Kidney epithelial cell (primary cell): ENCODE measurements at places on chromosomes 5 and 9. TPM values are rescaled to one million over a fixed set of nuclear protein-coding genes. Genes with fewer than 3 reads are reported as not detected.

DNA sequence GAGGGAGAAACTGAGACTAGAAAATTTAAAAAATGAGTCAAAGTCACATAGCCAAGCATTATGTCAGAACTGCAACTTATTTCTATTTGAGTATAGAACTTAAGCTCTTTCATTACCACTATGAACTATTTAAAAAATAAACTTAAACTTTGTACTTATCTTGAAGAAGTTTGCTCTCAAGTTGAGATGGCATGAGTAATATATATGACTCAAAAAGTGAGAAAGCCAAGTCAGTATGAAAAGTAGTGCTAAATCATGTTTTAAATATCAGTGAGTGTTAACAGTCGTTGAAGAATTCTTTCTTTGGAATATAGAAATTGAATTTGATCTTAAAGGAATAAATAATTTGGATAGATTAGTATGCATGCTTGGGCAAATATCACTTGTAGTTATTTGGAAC lies 36.3 kb upstream of the CDH10 start:
- no peak for DNase-seq

DNA sequence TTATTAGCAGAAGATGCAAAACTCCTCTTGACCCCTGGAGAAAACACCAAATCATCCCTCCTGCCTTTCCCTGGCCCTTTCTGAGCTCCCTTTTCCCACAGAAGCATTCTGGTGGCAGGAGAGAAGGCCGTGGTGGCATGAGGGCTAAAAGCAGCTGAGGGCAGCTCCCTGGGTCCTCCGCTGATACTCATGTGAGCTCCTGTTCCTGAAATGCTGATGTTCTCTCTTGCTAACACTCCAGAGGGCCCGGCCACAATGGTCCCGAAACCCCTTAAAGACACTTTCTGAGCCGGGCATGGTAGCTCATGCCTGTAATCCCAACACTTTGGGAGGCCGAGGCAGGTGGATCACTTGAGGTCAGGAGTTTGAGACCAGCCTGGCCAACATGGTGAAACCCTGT lies 183.1 kb downstream of the HSPA4 start:
- no peak for DNase-seq

GRCh38 chr9:134271338-134272301 lies 54.6 kb upstream of the RXRA start:
- DNase-seq: no peak

- peak; percentile 72 for DNase-seq
Measured at GRCh38 chr9:94945197-94946144, 219.0 kb downstream of the AOPEP start.

Gene LAMC3
- 7.5 and 9.7 TPM in 2 replicates for total RNA-seq
